ENCODE measurements at places on chromosomes 12 and 14.

- no peak for DNase-seq
Observed at GRCh38 chr14:74395094-74395493, 30.9 kb downstream of the SYNDIG1L start.

GRCh38 chr12:67797753-67798152 lies 149.2 kb downstream of the DYRK2 start:
- DNase-seq: no peak

- DNase-seq: no peak
Observed at GRCh38 chr12:110790301-110790700, 47.6 kb upstream of the PPP1CC start.

DNA sequence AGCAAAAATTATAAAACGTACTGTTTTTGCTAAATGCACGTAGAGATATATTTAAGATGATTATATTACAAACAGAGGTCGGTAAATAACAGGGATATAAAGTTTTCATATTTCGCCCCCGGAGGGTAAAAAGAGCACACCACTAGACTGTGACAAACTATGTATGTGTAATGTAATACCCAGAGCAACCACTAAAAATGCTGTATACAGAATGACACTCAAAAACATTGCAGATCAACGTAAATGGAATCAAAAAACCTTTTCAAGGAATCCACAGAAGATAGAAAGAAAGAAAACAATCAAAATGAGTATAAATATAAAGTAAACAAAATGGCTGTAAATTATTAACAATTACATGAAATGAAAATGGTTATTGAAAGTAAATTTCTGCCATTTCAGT lies 37.6 kb upstream of the PRB4 start:
- no peak for DNase-seq

- no peak for DNase-seq
Observed at GRCh38 chr12:52139579-52140062, 52.2 kb downstream of the KRT80 start.

GRCh38 chr12:80858356-80858755 lies 79.4 kb downstream of the LIN7A start:
- no peak for DNase-seq

DNA sequence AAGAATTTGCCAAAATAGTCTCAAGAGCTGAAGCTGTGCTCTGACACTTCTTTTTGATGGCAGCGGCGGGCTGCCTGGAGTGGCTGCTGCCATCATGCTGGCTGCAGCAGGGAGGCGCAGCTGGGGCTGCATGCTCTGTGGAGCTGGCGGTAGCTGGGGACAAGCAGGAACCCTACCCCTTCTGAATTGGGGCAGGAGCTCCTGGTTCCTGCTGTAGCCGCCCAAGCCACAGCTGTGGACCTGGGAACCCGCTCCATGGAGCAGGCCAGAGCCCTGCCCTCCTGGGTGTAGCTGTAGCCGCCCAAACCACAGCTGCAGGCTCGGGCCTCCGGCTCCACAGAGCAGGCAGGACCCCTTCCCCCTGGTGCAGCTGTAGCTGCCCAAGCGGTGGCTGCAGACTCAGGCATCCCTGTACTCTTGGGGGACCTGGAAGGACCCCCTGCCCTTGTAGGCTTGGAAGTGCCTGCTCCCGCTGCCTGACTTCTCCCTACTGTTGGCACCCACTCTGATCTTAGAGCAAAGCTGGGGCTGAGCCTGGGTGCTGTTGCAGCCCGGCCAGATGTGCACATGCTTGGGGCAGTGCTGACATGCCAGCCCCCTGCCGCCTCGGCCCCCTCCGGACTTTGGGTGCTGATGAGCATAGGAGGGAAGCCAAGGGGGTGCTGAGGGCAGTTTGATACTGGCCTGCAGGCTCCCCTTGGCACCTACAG lies 33.3 kb downstream of the APAF1 start:
- no peak for DNase-seq

GRCh38 chr12:119780786-119781434 lies 96.2 kb downstream of the CIT start:
- no peak for DNase-seq

- no peak for DNase-seq
Observed at GRCh38 chr14:61884711-61885110, 122.5 kb downstream of the SNAPC1 start.

GRCh38 chr14:95520346-95520745 lies 3.9 kb upstream of the SYNE3 start:
- no peak for DNase-seq

DNA sequence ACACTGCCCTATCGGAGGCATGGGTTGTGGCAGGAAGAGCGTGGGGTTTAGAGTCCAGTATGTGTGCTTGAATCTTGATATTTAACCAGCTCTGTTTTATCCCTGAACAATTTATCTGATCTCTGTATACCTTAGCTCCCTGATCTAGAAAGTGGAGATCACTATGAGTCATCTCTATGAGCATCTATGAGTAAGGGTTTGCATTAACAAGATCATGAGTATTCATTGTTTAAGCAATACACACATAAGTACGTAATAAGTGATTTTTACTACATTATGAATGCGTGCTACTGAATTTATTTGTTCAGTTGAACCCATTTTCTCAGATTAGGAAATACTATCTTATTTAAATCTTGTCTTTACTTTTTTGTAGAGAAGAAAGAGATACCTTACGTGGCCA lies 49.4 kb downstream of the GPATCH2L start:
- no peak for DNase-seq

All from T-helper 2 cell (primary cell).